ENCODE measurements at places on chromosomes 12 and 14.
A peak's percentile ranks its signal among the peaks of the same experiment; 100 is the strongest.

DNA sequence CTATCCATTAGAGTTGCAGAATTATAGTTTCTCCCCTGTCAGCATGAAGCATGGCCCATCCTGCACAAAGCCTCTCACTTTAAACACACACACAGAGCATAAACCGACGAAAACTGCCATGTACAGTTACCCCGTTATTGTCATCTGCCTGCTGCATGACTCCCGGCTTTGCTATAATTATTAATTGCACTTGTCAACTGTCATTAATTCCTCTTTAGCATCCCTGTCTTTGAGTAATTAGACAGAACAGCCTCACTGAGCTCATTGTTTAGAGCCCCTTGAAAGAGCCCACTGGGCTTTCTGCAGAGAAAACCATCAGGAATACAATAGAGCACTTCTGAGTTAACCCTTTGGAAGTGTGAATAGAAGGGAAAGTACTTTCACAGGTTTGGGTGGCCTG lies 307.2 kb upstream of the SOX5 start:
- DNase-seq: no peak

DNA sequence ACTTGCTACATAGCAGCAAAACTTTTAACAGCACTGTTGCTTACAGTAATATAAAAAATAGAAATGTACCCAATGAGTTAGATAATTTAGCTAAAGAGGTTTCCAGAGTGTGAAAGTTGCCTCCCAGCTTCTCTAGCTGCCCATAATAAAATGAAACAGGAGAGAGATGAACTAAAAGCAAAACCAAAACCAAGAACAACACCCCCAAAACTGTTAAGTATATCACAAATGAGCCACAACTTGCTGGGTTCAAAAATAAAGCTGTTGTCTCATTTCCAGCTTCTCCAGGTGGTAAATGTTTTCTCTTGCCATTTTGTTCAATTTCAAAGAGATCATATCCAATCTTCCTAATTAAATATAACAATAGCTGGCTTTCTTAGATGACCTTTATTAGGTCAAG lies 614.0 kb downstream of the ETNK1 start:
- DNase-seq: no peak

DNA sequence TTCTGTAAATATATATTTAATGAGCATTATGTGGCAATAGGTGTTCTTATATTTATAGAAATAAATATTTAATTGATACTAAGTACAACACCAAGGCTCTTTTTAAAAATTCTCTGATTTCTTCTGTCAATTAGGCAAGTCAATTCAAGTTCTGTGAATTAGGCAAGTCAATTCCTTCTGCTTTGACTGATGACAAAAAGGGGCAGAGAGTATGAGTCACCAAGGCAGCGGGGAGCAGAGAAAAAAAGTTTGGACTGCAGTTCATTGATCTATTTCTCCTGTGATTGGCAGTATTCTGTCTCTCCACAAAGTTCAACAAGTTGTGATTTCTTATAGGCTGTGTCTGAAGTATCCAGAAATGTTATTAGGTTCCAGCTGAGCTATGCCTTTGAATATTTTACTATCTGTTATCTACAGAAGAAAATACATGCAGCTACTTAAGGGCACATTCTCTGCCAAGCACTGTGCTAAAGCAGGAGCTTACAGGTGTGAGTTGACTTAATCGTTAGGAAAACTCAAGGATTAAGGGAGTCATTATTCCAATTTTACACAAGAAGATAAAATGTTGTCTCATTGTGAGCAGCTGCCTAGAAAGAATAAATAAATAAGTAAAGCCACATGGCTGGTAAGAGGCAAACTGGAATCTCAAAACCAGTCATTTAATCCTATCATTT lies 206.4 kb upstream of the ALG10B start:
- no peak for DNase-seq

DNA sequence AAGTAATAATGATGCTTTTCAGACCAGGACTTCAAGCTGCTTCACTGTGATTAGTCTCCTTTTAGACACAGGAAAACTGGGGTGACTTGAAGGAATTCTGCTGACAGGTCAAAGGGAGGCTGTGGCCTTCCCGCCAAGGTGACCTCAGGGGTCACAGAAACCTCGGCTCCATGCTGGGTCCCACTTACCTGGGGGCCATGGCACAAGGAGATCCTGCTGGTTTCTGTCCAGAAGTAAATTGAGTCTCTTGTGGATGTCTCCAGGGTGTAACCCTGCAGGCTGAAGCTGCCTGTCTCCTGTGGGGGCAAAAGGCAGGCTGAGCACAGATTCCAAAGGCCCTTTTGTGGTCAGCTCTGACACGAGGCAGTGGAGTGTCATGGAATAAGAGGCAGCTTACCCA lies 138.7 kb upstream of the MED13L start:
- DNase-seq: no peak

- DNase-seq: no peak
These were observed 46.8 kb downstream of the AMN start for GRCh38 chr14:102969060-102969791.

DNA sequence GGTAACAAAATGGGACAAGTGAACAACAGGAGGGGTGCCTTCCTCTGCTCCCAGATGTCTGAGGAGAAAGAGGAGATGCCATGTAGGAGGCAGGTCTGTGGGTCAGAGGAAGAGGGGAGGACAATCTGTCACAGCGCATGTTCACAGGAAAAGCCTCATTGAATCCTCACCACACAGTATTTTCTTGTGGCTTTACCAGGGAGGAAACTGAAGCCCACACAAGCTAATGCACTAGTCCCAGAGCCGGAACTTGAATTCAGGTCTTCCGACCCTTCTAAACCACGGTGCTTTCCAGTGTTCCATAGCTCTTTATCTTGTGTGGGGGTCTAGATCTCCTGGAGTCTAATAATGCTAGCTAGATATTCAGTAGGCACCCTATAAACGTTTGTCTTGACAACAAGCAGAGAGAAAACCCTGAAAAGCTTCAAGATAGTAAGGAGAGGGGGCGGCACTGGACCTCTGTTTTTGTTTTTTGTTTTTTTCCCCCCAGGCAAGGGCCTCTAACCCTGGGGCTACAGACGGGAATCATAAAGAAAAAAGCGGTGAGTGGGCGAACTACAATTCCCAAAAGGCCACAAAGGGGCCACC lies 371 bp upstream of the SHMT2 start:
- no peak for DNase-seq

- no peak for DNase-seq
These were observed 64.9 kb downstream of the PRKCH start for GRCh38 chr14:61386173-61386772.

GRCh38 chr12:40010899-40011774 lies 94.7 kb downstream of the SLC2A13 start:
- DNase-seq: peak; percentile 23

- no peak for DNase-seq
These were observed 11.0 kb downstream of the ZNF219 start for GRCh38 chr14:21087294-21088091.

DNA sequence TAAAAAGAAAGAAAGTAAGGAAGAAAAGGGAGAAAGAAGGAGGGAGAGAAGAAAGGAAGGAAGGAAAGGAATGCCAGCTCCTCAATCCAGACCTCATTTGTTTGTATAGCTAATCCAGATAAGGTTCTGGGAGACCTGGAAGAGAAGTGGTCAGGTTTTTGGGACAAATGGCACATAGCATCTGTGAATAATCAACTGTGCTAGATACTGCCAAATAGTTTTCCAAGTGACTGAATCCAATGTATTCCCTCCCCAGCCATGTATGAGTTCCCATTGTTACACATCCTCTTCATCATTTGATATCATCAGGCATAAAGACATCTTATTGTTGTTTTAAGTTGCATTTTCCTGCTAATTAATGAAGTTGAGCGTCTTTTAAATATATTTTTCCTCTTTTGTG lies 18.6 kb upstream of the PTGR2 start:
- DNase-seq: no peak

- no peak for DNase-seq
These were observed 3.7 kb downstream of the CLEC14A start for GRCh38 chr14:38252066-38252710.

GRCh38 chr12:75881920-75882319 lies 149.7 kb downstream of the PHLDA1 start:
- DNase-seq: no peak

- no peak for DNase-seq
These were observed 409.7 kb downstream of the NOVA1 start for GRCh38 chr14:26187996-26188620.

DNA sequence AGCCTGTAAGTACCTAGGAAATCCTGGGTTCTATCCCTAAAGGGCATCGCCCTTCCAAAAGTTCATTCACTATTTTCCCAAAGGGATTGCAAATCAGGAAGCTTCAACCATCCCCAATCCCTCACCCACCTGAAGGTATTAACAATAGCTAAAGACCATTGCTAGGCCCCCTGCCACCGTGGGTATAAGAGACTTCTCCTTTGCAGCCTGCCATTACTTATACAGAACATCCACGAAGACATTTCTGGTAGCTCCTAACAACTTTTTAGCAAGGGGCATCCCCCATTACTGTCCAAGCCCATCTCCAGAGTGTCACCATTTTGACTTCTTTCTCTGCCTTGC lies 384 bp upstream of the SMUG1 start:
- DNase-seq: no peak

- no peak for DNase-seq
These were observed 297.4 kb upstream of the RTL1 start for GRCh38 chr14:101200650-101201516.

DNA sequence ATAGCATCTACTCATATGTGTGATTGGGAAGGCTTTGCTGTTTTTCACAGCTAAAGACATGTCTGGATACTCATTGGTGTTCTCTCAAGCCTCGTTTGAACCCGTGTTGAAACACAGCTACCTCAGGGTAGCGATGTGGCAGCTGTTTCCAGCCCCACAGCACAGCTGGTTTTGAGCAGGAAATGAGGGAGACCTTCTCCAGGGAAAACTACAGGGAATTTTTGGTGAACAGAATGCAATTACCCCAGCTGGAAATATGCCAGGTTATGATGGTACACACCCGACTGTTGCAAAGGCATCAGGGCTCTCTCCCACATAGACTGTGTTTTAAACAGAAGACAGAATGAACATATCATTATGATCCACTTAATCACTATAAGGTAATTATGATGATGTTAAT lies 828.9 kb downstream of the VRK1 start:
- DNase-seq: no peak

DNA sequence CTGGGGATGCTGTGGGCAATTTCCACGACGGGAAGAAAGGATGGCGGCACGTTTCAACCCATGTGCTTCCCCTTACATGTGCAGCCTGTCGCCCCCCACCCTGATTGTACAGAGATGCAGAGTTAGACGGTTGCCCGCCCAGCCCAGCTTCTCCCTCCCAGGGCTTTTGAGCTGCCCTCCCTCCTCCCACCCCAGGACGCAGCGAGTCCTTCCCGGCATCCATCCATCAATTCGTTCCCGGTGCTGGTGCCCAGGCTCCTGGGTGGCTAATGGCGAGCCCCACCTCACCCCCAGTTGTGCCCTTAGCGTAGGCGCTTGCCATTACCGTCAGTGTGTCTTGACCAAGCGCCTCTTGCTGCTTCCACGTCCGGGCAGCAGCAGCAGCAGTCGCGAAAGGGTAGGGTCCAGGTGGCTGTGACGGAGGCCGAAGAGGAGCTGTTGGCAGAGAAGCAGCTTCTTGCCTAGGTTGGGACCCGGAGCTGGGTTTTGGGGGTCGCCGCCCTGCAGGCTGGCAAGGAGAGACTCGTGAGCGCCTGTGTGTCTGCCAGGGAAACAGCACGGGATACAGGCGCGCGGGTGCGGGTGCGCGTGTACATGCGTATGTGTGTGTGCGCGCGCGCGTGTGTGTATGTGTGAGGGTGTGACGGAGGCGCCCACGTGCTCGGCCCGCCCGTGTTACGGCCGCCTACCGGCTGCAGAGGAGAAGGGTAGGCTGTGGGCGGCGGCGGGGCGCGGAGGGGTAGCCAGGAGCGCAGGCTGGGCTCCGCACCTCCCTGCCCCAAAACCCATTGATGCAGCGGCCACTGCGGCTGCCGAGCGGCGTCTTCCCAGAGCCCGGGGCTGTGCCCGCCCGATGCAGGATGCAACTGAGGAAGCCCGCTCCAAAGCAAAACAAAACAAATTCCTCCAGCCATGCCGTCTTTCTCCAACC lies at the start of gene SLC6A15:
SLC6A15 (minus strand) TSS at position 602 of the 931 bp plus-strand sequence. CDS start 20,679 bp downstream, outside the sequence.
- DNase-seq: no peak

DNA sequence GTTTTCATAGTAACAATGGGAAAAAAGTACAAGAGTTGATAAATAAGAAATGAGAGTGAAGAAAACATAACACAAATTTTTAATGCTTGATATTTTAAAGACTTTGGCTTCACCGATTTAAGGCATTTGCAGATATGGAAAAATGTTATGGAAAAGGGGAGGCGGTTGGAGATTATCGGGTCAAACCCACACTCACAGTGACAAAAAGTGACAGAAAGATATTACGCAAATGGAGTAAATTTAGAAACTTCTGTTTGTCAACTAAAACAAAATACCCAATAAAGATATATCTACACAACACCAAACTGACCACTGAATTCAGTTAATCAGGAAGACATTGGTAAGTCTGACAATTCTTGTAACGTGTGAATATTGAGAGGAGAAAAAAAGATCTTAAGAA lies 2.5 kb downstream of the PPP1R12A start:
- no peak for DNase-seq

- no peak for DNase-seq
These were observed 226.0 kb upstream of the PWP1 start for GRCh38 chr12:107459641-107460040.

- no peak for DNase-seq
These were observed 62.2 kb upstream of the PCED1B start for GRCh38 chr12:47017041-47017713.

DNA sequence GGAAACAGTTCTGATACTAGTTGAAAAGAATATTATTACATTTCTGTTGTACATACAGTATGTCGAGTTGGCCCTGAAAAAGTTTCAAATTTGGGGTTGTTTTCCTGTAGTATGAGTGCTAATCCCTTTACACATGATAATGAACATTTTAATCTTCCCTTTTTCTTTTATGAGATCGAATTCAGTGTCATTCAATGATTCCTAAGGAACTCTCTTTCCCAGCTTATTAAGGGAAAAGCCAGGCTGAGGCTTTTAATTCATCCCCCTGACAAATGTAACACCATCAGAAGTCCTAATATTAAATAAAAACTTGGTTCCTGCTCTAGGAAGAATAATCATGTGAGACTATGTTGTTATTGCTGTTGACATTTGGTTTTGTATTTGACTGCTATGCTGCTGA lies 42.9 kb upstream of the USP44 start:
- DNase-seq: no peak

DNA sequence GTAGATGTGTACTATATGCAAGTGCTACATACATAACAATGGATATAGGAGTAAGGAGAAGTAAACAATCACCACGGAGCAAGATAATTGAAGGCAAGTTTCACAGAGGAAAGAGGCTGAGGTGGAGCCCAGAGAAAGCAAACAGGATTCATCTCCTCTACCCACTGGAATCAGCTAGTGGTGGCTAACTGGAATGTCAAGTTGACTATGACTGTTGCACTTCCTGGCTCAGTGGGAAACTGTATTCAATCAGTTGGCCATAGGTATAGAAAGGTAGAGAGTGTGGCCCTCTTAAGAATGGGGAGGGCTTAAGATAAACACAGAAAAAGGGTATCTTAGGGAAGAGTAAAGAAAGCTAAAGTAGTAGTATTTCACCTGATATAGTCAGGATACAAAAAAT lies 62.4 kb downstream of the MAP4K5 start:
- no peak for DNase-seq

DNA sequence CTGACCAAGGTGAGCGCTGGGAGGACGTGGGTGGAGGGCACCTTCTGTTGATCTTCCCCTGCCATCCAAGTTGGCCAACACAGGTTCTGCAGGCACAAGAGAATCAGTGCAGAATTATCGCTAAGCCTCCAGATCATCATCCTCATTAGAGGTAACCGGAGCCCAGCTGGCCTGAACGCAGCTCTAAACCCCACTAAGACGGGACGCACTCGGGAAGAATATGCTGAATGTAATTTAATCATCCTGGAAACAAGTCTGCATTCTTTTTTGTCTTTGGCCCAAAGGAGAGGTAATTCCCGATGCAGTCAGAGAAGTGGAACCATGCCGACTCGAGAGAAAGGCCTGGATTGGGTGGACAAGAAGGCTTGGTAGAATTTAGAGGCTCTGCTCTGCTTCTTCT lies 111.0 kb upstream of the GSC start:
- no peak for DNase-seq
